Muscle of leg (tissue), 16 donors: ENCODE measurements at places on chromosomes 7 and 10. TPM values are rescaled to one million over a fixed set of nuclear protein-coding genes. Genes with fewer than 3 reads are reported as not detected.

DNA sequence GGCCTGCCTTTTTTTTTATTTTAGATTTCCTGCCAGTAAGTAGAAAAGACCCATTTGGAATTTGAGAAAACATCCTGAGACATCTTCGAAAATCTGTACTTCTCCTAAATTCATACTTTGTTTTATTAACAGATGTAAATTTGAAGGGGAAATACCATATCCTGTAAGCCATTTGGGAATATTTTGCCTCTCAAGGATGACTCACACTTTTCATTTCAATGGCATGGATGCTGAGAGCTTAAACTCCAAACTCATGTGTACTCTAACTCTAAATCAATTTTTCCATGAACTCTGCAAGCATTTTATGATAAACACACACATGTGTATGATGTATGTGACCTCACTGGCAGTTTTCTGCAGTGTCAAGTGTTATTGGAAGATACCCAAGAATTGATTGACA is 89.0 kb downstream of the SEMA3A start:
- peak; percentile 93 for DNase-seq

- no peak for DNase-seq
Measured at GRCh38 chr10:103465411-103466179, 6.9 kb upstream of the CALHM1 start.

UNC5B gene
- total RNA-seq, result 6.4 TPM

GATAD1 gene
- 22.3 TPM for total RNA-seq

DNA sequence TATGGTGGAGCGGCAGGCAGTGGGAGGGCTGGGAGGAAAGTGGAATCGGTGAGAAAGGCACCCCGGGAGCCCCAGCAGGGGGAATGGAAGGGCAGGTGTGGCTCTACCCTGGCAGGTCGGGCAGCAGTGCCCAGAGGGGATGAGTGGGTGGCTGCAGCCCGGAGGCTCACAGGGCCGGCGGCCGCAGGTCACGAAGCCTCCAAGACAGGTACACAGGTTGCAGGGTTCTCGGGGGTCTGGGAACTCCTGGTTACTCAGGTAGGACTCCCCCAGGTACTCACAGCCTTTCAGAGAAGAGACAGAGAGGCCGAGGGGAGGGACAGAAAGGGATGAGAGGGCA is 21.8 kb downstream of the KCP start:
- no peak for DNase-seq

DNA sequence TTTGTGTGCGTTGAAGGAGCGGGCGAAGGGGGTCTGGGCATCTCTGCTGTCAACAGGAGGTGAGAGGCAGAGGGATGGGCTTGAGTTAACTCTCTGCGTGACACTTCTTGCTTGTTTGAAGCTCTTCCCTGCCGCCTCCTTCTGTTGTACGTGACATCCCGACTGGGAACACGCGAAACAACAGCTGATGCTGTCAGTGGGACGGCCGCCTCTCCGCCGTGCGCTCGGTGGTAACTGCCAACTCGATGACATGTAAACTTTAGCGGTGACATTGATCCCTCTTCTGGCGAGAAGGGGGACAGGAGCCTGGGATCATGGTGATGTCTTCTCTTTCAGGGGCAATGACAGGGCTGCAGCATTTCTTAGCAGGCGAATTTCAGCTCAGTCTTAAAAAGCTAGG is 394.5 kb downstream of the TYW1 start:
- peak; percentile 39 for DNase-seq

DNA sequence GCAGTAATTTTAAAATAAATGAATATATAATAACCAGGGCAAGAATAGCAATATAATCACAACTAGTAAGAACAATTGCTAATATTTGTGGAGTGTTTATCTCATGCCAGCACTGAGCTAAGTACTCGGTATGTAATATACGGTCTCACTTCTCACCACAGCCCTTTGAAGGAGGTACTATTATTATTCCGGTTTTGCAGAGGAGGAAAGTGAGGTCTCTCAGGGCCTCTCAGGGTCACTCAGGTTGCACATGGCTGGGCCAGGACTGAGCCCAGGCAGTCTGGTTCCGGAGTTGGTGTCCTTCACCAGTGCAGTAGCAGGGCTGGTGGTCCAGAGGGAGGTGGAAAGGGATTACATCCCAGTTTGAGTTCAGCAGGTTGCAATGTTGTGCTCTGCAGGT is 80.9 kb downstream of the CHN2 start:
- DNase-seq, result no peak

- DNase-seq, result no peak
Measured at GRCh38 chr7:39621261-39621660, 2.1 kb upstream of the RALA start.

DNA sequence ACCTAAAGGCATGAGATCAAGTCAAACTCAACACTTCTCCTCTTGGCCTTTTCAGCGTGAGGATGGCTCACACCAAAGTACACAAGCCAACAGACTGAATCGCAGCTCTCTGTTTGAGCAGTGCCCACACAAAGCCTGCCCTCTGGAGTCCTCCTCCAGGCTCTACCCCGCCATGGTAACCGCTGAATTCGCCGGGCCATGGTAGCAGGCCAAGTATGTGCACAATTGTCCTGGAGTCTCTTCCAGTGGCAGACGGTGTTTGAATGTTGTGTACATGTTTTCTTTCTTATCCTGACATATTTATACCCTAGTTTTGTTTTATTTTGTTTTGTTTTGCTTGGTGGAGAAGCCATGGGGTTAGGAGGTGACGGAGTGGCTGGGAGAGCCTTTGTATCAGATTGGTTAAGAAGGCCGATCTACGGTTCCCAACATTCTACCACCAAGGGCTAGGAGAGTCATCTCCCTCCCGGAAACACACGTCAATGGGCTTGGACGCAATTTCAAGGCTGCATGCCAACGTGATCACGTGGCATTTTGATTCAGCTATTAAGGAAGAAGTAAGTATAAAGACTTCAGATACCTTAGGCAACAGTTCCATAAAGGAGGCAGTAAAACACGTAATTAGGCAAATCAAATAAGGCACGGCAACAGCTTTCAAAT is 12.1 kb upstream of the SHH start:
- no peak for DNase-seq

DNA sequence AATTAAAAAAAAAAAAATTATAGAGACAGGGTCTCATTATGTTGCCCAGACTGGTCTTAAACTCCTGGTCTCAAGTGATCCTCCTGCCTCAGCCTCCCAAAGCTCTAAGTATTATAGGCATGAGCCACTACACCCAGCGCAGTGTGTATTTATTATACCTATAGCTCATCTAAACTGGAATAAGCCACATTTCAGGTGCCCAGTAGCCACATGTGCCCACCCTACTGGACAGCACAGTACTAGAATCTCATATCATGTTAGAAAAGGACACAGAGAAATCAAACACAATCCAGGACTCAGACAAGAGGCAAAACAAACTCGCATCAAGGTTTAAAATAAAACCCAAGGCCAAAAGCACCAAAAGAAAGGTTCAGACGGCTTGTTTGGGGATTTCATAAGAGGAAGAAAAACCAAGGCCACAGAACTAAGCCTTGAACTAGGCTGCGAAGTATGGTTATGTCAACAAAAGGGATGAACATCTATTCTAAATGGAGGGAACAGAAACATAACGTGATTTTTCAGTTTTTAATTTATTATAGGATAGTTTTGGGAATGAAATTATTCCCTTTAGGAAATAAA is 32.3 kb downstream of the SLC16A9 start:
- DNase-seq, result no peak

GRCh38 chr7:142460402-142461117 is 202.7 kb upstream of the PRSS58 start:
- DNase-seq, result no peak

LIMK1 gene
- total RNA-seq, result 9.6 TPM

- DNase-seq, result no peak
Measured at GRCh38 chr7:51639661-51640334, 323.2 kb upstream of the COBL start.

- DNase-seq, result no peak
Measured at GRCh38 chr7:6384327-6384726, 63.4 kb downstream of the DAGLB start.

- peak; percentile 11 for DNase-seq
Measured at GRCh38 chr7:32347244-32347828, 142.8 kb downstream of the LSM5 start.

DNA sequence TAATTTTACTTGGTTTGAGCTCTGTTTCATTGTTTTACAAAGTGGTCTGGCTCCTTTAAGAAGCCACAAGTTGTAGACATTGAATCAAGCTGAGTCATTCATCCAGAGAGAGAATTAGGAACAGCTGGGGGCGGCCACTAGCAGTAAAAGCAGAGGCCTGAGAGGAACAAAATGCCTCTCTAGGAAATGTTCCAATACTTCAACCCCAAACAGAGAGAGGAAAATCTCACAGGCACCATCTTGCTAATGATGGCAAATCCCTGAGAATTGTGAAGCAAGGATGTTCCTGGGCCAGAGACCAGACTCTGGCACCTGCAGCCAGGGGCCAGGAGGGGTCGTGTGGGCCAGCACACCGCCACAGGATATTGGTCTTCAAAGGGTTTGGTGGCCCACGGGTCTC is 26.5 kb upstream of the TRIL start:
- peak; percentile 91 for DNase-seq

DNA sequence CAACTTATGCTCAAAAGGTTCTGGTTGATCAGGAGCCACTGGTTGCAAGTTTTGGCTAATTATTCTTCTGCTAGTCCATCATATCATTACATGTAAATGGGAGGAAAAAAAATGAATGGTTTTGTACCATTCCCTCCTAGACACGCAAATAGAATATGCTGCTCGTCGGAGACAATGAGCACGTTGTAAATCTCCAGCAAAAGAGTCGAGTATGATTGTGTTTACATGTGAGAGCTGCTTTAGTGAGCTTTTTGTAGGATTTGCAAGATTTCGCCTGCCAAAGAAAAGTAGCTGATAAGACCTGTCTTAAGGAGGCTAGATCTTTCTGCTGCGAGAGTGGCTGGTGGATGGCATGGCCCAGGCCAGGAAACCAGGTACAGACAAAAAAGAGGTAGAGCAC is 109.0 kb downstream of the ZMYND11 start:
- DNase-seq, result no peak

DNA sequence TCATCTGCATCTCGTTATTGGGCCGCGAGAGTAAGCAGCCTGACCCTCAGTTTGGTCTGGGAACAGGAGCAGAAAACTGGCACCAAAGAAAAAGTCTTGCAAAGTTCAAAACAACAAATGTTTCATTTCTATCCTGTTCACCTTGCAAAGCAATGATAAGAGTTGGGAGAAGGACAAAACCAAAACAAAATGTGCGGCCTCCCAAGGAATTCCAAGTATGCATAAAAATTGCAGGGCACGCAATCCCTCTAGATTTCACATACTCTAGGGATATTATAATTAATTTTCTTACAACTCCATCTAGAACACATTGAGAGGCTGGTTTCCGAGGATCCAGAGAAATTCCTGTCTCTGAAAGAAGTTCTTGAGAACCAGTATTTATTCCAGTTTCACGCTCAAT is 20.1 kb downstream of the CHUK start:
- DNase-seq, result no peak

DIP2C gene
- total RNA-seq, result 15.1 TPM

GRCh38 chr10:3132036-3133025 is 40.3 kb downstream of the PITRM1 start:
- DNase-seq, result no peak

- DNase-seq, result no peak
Measured at GRCh38 chr7:104412911-104413310, 84.5 kb downstream of the LHFPL3 start.

GRCh38 chr7:74292757-74293576 is 3.8 kb downstream of the CLIP2 start:
- DNase-seq, result no peak

DNA sequence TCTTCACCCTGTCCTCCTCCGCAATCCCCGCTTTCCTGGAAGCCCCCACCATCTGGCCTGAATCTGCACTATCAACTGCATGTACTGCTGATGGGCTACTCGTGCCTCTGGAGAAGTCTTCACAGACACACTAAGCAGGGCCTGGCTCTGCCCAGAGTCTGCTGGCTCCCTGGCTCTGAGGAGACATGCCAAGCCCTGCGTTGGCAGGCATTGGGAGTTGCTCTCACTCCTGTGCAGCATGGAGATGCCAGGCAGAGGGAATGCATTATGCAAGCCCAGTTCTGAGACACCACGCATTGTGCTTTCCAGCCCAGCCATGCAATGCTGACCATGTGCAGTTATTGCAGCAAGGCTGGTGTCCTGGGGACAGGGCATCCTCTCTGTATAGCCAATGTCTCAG is 314.6 kb downstream of the CXCL12 start:
- peak; percentile 42 for DNase-seq

DNA sequence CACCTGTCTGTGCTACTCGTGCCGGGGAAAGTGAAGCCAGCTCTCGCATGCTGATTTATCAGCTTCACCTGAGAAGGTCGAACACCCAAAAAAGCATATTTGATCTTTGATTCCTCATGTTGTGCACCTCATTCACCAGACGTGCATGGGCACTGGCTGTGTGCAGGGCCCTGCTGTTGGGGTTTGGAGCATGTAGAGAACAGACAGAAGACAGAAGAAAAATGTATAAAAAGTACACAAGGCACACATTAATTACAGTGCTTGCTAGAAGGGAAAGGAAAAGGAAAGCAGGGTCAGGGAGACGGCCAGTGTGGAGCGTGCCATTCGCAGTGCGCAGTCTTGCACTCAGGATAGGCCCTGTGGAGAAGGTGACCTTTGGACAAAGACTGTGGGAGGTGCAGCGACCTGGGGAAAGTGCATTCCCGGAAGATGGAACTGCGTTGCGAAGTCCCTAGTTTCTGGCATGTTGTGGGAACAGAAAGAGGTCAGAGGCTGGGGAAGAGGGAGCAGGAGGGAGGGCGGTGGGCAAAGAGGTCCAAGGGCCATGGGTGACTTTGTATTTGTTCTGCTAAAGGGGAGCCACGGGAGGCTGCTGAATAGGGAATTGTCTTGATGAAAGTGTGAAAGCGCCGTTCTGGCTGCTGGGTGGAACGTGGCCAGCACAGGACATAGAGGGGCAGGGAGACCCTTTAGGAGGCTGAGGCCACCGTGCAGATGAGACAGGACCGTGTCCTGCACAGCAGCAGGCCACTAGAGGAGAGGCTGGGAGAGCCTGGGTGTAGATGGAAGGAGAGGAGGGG is 232.8 kb downstream of the GLRX3 start:
- DNase-seq, result no peak

EBF3 gene
- 33.6 TPM for total RNA-seq

PLCE1 gene
- total RNA-seq, result 31.7 TPM

CHST15 gene
- 14.8 TPM for total RNA-seq

DNA sequence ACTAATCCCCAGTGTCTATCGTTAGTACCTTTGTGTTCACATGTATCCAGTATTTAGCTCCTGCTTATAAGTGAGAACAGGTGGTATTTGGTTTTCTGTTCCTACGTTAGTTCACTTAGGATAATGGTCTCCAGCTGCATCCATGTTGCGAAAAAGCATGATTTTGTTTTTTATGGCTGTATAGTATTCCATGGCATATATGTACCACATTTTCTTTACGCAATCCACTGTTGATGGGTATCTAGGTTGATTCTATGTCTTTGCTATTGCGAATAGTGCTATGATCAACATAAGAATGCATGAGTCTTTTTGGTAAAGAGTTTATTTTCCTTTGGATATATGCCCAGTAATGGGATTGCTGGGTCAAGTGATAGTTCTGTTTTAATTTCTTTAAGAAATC is 59.1 kb downstream of the CH25H start:
- DNase-seq, result no peak
